Activated CD4-positive, alpha-beta T cell treated with anti-CD3 and anti-CD28 coated beads, Interleukin-2, amount 10 ng/mL, durations not matched to agents 7 days and 5 days (primary cell): ENCODE measurements at places on chromosomes 5 and 9. TPM values are rescaled to one million over a fixed set of nuclear protein-coding genes. Genes with fewer than 3 reads are reported as not detected.

DNA sequence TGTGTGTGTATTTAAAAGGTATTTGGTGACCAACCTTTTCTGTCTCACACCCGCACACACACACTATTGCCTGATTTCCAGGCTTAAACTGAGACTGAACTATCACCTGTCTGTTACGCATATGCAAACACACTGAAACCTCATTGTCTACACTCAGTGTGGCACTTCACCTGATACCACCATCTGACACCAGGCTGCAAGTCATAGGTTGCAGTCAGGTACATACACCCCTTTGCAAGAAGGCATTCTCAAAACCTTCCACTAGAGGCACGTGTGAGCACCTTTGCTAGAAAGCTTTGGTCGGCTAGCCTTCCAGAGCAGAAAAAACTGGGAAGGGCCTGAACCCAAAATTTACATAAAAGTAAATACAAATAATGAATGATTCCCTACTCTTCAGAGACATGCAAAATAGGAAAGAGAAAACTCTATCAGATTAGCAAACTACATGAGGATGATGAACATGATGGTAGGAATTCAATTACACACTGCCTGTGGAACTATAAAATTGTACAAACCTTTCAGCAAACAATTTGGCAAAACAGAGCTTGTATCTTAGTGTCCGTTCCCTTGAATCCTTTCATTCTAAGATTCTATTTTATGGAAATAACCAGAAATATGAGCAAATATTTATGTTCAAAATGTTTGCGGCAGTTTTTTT is 5.9 kb upstream of the FOXD1 start:
- no peak overlapping the region for H3K27ac ChIP-seq
- no peaks in the 10 kb centered on the region for H3K36me3 ChIP-seq
- peak; percentile 41 for DNase-seq
- peaks cover 74% of the 10 kb centered on the region for H3K27me3 ChIP-seq
- no peak overlapping the region for H3K4me3 ChIP-seq

- H3K4me1 ChIP-seq: peaks cover 2% of the 10 kb centered on the region
- peaks cover 32% of the 10 kb centered on the region for H3K27me3 ChIP-seq
- peaks cover 1% of the 10 kb centered on the region for H3K36me3 ChIP-seq
- H3K27ac ChIP-seq: no peak overlapping the region
- DNase-seq: no peak
- no peak overlapping the region for H3K4me3 ChIP-seq
Observed at GRCh38 chr9:129617167-129617566, 3.7 kb downstream of the C9orf50 start.

ARSI gene
- not detected for total RNA-seq

GRCh38 chr9:135949501-135950134 is 11.6 kb downstream of the UBAC1 start:
- no peak overlapping the region for H3K27ac ChIP-seq
- H3K4me1 ChIP-seq: no peaks in the 10 kb centered on the region
- no peak for DNase-seq

DNA sequence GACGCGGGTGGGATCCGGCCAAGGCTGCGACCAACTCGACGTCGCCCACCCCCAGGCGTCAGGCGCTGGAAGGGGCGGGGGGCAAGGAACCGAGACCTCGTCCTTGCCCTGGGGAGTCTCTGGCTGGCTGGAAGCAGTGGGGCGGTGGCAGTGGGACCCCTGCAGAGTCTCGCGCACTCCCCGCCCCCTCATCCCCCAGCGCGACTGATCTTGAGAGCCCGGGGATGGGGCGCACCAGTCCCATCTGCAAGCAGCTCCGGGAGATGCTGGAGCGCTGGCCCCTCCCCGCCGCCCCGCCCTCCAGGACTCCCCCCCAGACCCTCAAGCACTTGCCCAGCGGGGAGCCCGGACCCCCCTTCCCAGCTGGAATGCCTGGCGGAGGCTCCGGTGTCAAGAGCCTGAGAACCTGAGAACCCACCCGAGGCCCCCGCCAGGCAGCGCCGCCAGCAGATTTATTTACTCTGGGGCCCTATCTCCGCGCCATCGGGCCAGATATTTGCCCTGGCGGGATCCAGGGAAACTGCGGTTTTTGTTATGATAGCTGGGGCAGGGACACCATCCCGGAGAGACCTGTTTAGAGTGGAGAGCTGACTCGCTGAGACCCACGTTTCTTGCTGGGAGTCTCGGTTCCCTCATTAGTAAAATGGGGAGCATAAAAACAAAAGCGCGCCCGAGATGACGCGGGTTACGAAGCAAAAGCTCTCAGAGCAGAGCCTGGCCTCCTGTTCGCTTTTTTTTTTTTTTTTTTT is 1.2 kb downstream of the PRRT1B start:
- H3K27ac ChIP-seq: peak overlapping the region; percentile 16
- H3K36me3 ChIP-seq: peaks cover 36% of the 10 kb centered on the region
- H3K27me3 ChIP-seq: peaks cover 61% of the 10 kb centered on the region
- H3K4me1 ChIP-seq: peaks cover 8% of the 10 kb centered on the region
- peak overlapping the region; percentile 64 for H3K4me3 ChIP-seq

DNA sequence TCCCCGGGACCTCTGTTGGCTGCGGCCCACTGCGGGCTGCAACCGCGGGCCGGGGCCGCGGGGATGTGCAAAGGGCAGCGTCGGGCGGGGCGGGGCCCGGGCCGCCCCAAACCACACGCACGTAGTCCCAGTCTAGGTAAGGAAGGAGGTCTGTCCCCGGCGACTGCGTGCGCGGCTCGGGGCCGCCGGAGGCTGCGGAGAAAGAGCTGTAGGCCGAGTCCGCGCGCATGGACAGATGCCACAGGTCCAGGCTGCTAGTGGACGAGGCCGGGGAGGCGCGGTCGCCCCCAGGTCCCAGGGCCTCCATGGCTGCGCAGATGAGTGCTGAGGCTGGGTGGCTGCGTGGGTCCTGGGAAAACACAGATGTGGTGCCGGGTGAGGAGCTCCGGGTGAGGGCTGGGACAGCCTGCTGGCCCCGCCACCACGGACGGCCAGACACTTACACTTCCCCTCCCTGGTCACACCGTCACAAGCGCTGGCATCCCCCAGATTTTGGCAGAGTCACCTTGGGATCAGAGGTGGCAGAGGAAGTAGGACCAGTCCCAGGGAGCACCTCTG is 4.5 kb downstream of the SHROOM1 start:
- DNase-seq: peak; percentile 24
- H3K36me3 ChIP-seq: no peaks in the 10 kb centered on the region
- H3K4me1 ChIP-seq: peaks cover 7% of the 10 kb centered on the region
- peaks cover 66% of the 10 kb centered on the region for H3K27me3 ChIP-seq
- H3K4me3 ChIP-seq: no peak overlapping the region

DNA sequence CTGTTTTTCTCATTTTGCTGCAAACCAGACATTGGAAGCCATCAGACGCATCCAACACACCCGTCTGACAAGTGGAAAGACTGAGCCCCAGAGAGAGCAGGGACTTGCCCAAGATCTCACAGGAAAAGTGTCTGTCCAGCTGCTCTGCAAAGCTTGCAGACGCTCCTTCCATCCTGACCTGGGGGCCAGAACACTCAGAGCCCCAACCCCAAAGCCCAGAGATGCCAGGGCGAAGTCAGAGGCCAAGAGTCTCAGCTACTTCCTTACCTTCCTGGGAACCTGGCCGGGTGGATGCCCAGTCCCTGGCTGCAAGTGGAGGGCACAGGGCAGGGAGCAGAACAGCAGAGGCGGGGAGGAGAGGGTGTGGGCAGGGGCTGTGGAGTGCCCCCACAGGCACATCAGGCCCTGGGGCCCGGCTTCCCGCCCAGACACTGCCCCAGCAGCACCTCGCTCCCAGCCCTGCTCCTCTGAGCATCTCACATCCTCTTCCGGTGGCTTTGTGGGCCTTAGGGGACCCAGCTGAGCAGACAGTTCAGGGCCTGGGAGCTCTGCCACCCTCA is 9.7 kb upstream of the RALGDS start:
- no peaks in the 10 kb centered on the region for H3K27me3 ChIP-seq
- H3K4me1 ChIP-seq: peaks cover 79% of the 10 kb centered on the region
- H3K4me3 ChIP-seq: peak overlapping the region; percentile 83
- peak overlapping the region; percentile 100 for H3K27ac ChIP-seq

DNA sequence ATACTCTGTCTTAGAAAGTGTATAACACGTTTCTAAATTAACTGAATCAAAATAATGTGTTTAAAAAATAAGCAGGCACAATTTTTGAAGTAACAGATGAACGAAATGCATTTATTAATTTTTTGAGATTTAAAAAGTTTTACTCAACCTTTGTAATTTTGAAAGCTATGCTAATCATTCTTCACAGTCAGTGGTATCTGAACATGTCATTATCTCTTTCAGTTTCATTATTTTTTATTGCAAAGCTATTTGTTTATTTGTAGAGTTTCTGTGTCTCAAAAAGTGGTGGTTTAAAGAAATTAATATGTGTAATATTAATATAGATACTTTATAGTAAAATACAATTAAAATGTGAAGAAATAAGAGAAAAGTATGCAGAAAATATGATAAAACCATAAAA is 11.2 kb downstream of the CHSY3 start:
- no peak overlapping the region for H3K27ac ChIP-seq
- H3K4me1 ChIP-seq: no peaks in the 10 kb centered on the region
- DNase-seq: no peak
- H3K27me3 ChIP-seq: peaks cover 2% of the 10 kb centered on the region
- no peak overlapping the region for H3K4me3 ChIP-seq

DNA sequence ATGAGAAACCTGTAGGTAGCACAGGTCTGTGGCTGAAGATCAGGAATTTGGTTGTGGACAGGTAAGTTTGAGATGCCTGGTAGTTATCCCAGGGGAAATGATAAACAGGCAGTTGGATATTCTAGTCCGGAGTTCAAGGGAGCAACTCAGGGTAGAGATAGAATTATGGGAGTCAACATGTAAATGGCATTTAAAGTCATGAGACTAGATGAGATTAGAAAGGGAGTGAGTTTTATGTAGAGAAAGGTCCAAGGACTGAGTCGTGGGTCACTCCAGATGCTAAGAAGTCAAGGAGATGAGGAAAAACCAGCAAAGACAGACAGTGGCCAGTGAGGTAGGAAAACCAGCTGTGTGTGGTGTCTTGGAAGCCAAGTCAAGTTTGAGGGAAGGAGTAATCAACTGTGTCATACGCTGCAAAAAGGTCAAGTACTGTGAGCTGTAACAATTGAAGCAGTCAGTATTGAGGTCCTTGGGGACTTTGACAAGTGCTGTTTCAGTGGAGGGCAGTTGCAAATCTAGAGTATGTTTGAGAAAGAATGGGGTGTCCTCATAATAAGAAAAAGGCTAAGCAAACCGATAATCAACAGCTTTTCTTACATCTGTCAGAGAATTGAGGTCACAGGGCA is 18.2 kb downstream of the GNPDA1 start:
- peaks cover 4% of the 10 kb centered on the region for H3K4me1 ChIP-seq
- H3K36me3 ChIP-seq: peaks cover 23% of the 10 kb centered on the region

DNA sequence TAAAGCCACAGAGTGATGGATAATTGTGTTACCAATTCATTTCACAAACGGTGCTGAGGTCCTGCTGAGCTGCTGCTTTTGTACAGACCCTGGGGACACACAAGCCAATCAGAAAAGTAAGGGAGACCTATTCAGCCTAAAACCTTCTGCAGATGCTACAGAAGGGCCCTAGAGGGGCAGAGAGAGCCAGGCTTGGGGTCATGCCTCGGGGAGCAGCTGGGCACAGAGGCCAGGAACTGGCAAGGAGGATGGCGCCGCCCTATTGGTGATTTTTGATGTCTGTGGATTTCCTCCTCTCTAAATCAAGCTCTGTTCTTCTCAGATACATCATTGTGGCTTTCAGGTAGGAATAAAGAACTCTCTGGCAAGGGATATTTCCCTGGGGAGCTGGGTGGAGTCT is 181.9 kb downstream of the ZNF462 start:
- DNase-seq: no peak
- H3K36me3 ChIP-seq: no peaks in the 10 kb centered on the region
- H3K27ac ChIP-seq: no peak overlapping the region
- H3K4me3 ChIP-seq: no peak overlapping the region
- H3K27me3 ChIP-seq: no peaks in the 10 kb centered on the region
- H3K4me1 ChIP-seq: no peaks in the 10 kb centered on the region

DNA sequence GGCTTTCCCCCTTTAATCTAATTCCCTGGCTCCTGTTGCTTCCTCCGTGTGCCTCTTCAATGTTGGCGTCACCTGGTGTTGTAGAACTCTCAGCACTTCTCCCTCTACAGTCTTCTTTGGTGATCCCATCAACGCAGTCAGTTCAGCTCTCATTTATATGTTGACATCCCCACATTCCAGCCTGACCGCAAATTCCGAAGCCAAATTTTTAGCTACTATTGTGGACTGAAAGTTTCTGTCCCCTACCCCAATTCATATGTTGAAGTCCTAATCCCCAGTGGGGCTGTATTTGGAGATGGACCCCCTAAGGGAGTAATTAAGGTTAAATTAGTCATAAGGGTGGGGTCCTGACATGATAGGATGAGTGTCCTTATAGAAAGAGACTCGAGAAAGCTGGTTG is 210.6 kb upstream of the ADAMTSL1 start:
- no peak for DNase-seq
- no peak overlapping the region for H3K27ac ChIP-seq
- no peaks in the 10 kb centered on the region for H3K4me1 ChIP-seq
- no peak overlapping the region for H3K4me3 ChIP-seq
- no peaks in the 10 kb centered on the region for H3K36me3 ChIP-seq

- H3K27ac ChIP-seq: no peak overlapping the region
- no peak overlapping the region for H3K4me3 ChIP-seq
- H3K36me3 ChIP-seq: no peaks in the 10 kb centered on the region
- DNase-seq: no peak
- no peaks in the 10 kb centered on the region for H3K4me1 ChIP-seq
Observed at GRCh38 chr9:132794730-132795380, 83.2 kb downstream of the AK8 start.

C5orf34 gene
- total RNA-seq: 10.7 TPM

OR1J2 gene
- total RNA-seq: not detected

DNA sequence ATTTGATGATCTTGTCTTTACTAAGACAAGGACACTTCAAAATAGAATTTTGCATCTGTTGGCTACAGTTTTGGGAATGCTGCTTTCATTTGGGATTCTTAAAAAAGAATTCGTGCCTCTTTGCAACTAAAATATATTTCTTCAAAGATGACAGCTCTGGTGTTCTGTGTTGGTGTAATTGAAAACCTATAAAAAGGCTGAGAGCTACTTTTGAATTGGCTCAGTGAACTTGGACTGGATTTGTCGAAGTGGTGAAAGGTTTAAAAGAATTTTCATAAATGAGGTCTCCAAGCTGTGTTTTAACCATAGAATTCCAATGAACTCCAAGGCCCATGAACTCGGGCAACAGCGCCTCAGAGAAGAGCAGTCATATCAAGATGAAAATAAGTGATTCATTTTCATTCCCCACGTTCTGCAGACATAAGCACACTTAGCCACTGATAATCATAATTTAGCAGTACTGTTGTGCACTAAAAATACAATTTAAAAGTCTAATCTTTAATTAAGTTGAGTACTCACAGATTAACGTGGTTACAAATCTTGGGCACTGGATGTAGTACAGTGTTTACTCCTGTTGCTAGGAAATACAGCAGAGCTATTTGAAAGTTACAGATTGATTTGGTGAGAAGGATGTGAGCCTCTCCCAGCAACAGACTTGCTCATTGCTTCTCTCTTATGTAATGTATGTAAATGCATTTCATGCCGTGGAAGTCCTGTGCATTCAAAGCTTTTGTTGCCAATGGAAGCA is 10.9 kb downstream of the SNCAIP start:
- H3K27ac ChIP-seq: no peak overlapping the region
- H3K4me1 ChIP-seq: no peaks in the 10 kb centered on the region
- no peaks in the 10 kb centered on the region for H3K36me3 ChIP-seq
- DNase-seq: no peak
- no peak overlapping the region for H3K4me3 ChIP-seq
